ENCODE measurements at places on chromosomes 12 and 14.

- DNase-seq, result no peak
These were observed 38.6 kb downstream of the CYP46A1 start for GRCh38 chr14:99722741-99723140.

- DNase-seq, result no peak
These were observed 87.8 kb downstream of the DAAM1 start for GRCh38 chr14:59276235-59276634.

DNA sequence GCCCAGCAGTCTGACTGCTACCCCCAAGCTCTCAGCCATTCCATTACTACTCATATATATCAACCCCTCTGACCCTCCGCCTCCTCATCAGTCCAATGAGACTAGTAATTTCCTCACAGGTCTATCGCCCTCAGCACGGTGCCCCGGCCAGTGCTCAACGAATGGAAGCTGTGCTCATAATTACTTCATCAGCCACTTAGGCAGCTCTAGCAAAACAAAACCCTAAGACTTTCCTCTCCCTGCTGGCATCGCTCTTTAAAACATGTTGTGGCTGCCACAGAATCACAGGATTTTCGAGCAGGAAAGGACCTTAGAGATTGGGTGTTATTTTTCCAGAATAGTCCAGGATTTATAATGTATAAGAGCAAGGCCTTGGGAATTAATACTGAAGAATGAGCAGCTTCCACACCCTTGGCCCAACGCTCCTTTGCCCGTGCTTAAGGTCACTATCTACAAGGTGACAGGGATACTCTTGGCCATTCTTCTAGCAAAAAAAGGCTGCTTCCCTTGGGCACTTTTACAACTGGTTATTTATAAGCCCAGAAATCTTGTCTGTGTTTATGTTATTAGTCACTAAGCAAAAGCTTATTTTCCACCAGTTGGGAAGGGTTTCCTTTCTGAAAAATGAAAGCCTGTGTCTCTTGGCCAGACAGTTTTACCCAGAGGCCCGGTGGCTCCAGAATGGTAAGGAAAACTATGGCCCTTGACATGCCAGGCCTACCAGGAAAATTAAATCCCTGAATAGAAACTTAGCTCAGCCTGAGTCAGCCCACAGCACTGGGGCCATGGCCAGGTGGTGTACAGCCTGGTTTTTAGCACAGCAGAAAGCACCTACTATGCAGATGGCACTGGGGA is 47.9 kb downstream of the NUAK1 start:
- DNase-seq, result no peak

DNA sequence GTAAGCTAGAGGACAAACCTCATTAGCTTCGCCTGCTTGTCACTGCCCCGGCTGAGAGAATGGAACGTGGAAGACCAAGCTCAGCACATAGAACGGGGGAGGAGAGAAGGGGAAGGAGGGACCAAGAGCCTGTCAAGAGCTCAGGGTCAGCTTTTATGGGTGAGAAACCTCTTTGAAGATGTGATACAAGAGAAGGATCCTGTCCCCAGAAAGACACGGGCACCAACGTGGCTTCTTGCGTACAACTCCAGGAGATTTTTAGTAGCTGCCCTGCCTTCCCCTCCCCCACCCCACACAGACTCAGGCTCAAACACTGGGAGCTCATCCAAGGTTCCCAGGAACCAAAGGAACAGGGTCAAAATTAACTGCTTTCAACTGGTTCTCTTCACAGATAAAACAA is 34.7 kb downstream of the APPL2 start:
- no peak for DNase-seq

GRCh38 chr12:128613837-128614590 is 209.7 kb downstream of the SLC15A4 start:
- DNase-seq, result no peak

- peak; percentile 79 for DNase-seq
These were observed 21.3 kb upstream of the RFLNA start for GRCh38 chr12:124273630-124274029.

GRCh38 chr14:94625353-94625635 is 13.1 kb downstream of the SERPINA3 start:
- DNase-seq, result no peak

GRCh38 chr12:113732916-113733315 is 233.2 kb downstream of the RBM19 start:
- no peak for DNase-seq
